Activated naive CD4-positive, alpha-beta T cell (primary cell): ENCODE measurements at places on chromosomes 1 and 21.

DNA sequence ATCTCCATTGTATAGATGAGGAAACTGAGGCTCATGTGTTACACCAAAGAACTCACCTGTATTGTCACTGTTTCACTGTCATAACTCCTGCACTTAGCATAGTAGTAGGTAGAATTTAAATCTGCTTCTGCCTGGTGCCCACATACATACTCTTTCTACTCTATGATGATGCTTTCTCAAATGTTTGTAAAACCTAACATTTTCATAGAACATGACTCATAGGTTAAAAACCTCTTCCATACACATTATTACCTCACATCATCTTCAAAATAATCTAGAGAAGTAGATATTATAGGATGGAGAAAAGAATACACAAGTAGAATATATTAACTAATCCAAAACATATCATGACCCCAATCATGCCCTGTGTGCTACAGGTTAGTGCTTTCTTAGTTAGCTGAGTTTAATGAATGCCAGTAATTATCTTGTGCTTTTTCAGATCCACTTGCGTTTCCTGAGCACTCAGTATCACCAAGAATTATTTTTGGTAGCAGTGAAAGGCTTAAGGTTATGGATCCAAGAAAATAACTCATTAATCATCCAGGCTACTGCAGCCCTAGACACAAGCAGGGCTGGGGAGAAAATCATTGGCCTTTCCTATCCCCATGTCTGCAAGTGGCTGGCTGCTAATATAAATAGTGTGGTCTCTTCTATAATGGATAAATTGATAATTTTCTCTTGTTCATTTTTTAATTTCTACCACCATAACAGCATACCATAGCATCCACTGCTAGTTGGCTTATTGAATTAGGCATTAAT, 156.9 kb downstream of the LRRC40 start:
- DNase-seq, result no peak

- no peak for DNase-seq
These were observed 176.5 kb downstream of the HIVEP3 start for GRCh38 chr1:41742219-41742618.

DNA sequence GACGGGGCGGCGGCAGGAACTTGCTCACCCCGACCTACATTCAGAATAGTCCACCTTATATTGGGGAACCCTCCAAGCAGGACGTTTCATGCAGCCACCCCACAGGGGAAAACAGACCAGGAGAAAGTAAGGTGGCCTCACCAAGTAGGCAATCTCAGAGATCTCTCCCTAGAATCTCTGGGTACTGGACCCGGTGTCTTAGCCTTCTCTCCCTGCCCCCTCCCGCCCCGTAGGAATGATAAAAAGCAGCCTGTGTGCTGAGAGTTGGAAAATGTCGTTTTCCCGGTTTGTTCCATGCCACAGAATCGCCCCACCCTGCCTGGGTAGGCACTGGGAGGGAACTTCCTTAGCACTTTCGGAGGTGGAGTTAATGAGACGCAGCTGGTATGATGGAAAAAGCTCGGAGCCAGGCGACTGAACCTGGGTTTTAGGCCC, 789 bp upstream of the PTPN14 start:
- no peak for DNase-seq

DNA sequence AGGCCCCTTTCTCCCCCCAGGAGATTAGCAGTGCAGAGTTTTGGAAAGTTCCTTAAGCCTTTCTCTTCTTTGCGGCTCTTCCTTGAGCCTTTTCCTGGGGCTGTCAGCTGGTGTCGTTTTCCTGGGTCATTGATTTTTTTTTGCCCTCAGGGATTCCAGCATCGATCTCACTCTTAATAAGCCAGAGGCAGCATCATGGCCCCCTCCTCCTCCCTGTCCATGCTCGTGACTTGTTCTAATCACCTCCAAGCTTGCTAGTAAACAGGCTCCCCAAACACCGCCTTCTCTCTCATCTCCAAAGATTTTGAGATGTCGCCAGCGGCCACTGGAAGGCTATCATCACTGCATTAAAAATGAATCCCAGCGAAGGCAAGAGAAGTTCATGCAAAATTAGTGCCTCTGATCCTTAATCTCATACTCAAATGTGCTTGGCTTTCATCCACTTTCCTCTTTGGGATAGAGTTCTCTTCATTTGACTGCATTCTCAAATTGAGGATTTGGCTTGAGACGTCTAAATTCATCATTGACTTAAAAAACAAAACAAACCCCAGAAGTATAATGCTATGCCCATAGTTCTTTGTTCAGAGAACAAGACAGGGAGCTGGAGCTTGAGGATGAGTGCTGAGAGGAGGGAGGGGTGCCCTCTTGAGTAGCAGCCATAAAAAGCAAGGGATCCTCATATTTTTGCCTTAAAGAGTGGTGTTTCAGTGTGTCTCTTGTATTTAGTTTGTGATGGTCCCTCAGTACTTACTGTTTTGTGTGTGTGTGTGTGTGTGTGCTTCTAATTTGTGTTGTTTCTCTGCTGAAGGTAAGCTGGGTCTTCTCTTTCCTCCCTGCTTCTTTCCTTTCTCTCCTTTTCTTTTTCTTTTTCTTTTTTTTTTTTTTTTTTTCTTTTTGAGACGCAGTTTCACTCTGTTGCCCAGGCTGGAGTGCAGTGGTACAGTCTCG, 3.2 kb downstream of the EVA1C start:
- no peak for DNase-seq

DNA sequence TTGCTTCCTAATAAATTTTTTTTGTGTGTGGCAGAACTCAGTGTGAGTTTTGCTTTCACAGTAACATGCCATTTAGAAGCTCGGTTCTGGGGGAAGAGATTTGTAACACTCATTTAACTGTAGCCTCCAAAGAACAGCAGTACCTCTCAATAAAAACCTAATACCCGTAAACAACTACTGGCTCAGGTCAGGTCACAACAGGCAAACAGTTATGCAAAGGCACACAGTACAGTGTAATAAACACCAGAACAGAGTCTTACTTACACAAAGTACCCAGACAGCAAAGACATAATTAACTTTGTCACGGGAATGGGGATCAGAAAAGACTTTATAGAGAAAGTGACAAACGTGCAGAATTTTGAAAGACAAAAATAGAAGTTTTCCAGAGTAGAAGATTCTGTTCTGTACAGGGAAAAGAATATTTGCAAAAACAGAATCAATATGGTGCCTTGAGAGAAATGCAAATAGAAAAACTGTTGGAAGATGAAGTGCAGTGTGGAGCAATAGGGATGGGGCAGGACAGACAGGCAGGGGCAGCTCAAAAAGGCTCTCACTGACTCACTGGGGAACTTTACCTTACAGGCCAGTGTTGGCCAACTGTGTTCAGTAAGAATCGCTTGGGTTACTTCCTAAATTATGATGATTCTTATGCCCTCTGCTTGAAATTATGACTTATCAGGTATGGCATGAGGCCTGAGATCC, 38.8 kb downstream of the EGLN1 start:
- DNase-seq, result no peak

DNA sequence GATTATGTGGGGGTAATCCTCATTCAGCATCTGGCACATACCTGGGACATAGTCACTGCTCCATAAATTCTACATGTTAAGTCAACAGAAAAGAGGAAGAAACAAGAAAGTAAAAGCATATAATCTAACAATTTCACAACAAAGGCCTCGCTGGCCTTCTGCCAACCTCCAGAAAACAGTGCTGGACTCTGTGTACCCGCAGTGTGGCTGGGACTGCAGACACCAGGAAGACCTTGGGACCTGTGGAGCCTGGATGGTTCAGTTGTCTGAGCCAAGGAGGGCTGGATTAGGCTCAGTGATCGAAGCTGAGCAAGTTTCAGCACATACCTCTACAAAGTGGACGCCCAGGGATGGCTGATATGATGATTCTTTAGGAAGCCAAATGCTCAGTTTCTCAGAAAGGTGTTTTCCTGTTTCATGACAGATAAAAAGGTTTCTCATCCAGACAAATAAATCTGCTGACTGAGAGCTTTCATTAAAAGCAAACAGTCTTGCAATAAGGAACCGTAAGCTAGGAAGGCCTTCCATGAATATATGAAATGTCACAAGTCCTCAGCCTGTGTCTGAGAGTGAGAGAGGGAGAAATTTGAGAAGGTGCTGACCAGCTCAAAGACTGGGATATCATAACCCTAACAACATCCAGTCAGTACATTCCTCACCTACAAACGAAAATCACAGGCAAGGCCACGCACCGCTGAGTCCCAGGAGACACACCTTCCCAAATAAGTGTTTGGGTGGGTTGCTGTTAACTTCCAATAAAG, 48.4 kb downstream of the CAPZB start:
- DNase-seq, result no peak

DNA sequence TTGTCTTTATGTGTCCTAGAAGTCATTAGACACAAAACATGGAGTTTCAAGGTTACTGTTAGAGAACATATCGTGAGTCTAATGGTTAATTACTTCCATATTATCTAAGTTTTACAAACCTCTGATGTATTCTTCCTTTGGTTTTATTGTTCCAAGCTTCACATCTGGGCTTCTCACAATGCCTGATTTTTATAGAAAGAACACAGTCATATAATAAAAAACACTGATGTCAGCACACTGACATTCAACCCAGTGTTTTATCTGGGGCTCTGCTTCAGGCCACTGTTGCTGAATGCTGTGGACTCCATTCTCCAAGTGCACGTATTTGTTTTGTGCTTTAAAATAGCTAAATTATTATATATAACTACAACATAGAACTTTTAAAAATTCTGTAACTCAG, 232.9 kb downstream of the SMYD3 start:
- no peak for DNase-seq

DNA sequence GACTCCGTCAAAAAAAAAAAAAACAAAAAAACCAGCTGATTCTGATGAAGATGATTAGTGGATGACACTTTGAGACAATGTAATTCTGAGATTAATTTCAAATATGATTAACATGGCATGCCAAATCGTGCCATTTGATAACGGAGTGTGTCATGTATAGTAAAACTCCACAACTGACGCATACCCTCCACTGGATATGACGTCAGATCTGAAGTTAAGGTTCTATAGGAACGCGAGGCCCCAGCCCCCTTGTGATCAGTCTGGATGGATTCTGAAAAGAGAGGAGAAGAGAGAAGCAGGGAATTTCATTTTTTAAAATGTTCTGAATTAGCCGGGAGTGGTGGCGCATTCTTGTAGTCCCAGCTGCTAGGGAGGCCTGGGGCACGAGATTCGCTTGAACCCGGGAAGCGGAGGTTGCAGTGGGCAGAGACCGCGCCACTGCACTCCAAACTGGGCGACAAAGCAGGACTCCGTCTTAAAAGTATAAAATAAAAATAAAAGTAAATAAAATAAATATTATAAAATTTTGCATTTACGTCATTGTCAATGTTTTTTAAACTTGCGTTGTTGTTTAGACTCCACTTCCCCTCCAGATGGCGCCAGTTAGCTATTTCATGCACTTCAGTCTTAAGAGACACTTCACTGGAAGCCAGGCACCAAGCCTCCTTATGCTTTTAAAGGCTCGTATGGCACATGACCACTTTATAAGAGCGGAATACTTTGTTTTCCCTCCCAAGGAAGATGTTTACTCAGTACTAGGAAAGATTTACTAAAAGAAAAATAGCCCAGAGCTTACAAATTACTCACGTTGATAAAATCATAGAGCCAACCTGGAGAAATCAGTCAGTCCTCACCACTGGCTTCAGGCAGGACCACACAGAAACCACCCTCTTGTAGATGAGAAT, 65.5 kb downstream of the UBE2U start:
- peak; percentile 39 for DNase-seq

DNA sequence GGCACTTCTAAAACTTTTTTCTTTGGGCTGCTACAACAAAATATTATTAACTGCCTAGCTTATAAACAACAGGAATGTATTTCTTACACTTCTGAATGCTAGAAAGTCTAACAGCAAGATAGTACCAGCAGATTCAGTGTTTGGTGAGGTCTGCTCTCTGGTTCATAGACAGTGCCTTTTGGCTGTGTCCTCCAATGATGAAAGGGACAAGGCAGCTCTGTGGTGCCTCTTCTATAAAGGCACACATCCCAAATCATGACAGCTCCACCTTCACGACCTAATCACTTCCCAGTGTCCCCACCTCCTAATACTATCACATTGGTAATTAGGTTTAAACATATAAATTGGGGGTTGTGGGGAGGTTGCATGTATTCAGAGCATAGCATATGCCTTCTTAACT, 9.5 kb downstream of the CFH start:
- DNase-seq, result no peak

GRCh38 chr1:14945132-14946010, 208.2 kb upstream of the TMEM51 start:
- DNase-seq, result no peak

- no peak for DNase-seq
These were observed 70.2 kb downstream of the ETS2 start for GRCh38 chr21:38875694-38876492.

DNA sequence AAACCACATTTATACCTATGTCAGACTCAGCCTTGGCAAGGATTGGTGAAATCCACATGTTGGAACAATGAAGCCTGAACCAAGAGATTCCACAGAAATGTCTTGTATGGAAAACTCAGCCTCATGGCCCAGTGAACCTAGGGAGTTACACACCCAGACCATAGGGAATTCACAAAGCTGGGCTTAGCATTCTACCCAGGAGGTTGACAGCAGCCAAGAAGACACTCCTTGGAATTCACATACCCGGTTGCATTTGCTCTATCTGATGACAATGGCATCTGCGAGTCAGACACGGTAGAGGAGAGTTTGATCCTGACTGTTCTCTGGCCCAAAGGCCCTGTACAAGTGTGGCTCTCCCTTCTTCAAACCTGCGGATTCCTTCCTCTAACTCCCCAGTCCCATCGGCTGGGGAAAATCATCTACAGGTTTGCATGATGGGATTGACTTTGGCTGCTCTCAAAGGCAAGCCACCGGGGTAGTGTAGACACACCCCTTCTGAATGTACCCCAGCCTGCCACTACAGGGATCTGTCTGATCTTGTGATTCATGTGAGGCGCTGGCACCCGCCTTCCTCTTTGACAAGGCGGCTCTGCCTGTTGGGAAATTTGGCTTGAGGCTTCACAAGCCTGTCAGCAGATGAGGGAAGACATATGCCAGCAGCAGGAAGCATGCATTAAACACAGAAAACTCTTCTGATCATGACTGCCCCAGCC, 297.3 kb upstream of the KAZN start:
- no peak for DNase-seq

GRCh38 chr1:1082239-1082775, 8.2 kb upstream of the RNF223 start:
- no peak for DNase-seq

GRCh38 chr1:70820995-70821394, 226.6 kb downstream of the PTGER3 start:
- DNase-seq, result no peak

DNA sequence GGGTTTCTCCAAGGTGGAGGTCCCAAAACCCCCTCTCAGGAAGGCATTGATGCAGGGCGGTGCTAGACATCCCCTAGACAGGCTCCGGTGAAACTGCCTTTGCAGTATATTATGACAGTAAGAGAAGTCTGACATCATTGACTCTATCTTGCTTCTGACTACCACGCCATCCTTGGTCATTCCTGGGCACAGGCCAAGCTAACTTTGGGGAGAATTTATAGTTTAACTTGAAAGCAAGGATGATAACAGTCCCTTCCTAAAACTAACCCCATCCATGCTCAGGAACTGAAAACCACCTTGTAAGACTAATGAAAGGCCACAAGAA, 30.3 kb downstream of the RSPH1 start:
- no peak for DNase-seq
